Stimulated activated CD4-positive, alpha-beta T cell treated with anti-CD3 and anti-CD28 coated beads, Interleukin-1b, Interleukin-23, amount 100 ng/mL, for 1 hour (primary cell): ENCODE measurements at places on chromosomes 5 and 9.

- no peak for DNase-seq
Observed at GRCh38 chr9:118809160-118809625, 560.0 kb downstream of the BRINP1 start.

- DNase-seq: no peak
Observed at GRCh38 chr5:148725675-148726074, 71.3 kb upstream of the HTR4 start.

- DNase-seq: no peak
Observed at GRCh38 chr9:15157381-15157780, 149.6 kb downstream of the TTC39B start.

- no peak for DNase-seq
Observed at GRCh38 chr9:131174681-131175239, 49.4 kb downstream of the NUP214 start.

DNA sequence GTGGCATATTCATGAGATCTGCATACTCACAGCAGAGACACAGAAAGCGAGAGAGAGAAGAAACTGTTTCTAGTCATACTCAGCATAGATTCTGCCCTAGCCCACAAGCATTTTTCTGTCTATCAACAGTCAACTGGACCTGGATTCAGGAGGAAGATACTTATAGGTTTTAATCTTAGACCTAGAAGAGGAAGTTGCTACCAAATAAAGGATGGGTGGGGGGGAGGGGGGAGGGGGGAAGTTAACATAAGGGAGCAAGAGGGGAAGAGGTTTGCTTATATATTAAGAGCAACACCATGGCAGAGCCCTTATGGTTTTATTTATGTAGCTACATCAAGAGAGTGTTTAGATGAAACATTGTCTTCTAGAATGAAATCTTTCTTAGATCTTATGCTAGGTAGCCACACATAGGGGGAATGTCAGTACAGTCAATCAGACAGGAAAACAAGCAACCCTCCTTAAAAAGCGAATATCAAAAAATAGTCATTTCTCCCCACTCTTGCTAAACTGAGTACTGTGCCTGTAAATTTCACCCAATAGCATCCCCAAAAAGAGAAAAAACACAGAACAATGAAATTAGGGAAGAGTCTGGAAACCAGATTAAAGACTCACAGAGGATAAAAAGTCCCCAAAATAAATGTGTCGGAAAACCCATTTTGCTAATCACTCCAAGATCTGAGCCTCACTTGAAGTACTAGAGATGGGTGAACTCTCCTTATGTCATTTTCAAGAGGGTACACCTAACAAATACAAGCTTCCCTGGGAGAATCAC lies 192.7 kb upstream of the NR4A3 start:
- DNase-seq: no peak

DNA sequence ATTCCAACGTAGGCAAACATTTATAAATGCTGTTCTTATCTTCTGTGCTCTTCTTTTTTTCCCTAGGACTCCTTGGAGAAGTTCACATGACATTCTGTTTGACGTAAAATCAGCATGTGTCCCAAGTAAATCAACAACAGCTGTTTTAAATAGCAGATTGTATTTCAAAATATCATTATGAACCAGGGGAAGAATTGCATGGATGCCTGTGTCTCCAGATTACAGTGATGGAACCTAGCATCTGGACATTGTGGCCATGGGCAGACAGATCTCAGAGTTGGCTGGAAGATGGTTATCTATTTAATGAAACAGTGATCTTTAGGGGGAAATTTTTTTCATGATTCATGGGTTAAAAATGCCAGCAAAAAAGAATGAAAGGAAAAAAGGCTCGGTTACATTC lies 222.0 kb downstream of the MAN2A1 start:
- DNase-seq: no peak

GRCh38 chr5:4229414-4230292 lies 634.0 kb downstream of the IRX1 start:
- no peak for DNase-seq

DNA sequence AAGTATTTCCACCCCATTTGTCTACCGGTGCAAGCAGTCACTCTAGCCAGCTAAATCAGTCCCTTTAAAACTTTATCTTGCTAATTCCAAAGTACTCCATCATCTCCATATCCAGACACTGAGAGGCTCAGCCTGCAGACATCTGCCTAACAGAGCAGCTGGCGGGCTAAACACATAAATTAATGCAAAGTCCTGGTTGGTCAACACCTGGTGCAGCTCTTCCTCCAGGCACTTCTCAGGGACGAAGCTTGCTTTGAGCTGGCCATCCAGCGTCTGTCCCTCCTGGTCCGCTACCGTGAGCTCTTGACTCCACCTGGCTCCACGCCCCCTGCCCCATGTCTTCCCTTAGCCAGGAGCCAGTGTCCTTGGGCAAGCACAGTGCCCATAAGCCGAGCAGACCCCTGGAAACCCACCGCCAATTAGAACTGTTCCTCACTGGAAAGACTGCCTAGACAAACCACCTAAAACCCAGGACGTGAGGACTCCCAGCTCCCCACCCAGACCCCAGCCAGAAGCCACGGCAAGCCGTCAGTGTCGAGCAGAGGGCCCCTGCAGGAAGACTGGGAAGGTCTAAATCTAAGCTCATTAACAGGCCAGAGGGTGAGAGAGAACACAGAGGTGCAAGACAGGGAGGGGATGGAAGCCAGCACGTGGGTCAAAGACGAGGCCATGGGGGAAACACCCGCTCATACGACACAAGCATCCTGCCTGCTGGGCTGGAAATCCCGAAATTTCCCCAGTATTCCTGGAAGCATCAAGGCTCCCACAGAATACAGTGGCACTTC lies 120.0 kb downstream of the COL23A1 start:
- no peak for DNase-seq

DNA sequence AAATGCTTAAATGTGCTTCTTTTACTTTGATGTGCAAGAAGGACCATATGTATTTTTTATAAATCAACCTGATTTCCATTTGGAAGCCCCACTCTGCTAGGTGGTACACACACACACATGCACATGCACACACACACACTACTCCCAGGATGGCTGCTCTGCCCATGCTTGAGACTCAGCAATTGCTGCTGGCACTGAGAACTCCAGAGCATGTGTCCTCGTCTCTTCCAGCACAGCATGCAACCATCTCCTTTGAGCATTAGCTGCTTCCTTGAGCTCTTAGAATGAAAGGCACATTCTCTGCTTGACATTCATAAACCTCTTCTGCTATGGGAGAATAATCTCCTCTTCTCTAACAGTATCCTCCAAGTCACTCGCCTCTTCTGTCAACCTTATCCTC lies 115.9 kb downstream of the FEM1C start:
- no peak for DNase-seq

DNA sequence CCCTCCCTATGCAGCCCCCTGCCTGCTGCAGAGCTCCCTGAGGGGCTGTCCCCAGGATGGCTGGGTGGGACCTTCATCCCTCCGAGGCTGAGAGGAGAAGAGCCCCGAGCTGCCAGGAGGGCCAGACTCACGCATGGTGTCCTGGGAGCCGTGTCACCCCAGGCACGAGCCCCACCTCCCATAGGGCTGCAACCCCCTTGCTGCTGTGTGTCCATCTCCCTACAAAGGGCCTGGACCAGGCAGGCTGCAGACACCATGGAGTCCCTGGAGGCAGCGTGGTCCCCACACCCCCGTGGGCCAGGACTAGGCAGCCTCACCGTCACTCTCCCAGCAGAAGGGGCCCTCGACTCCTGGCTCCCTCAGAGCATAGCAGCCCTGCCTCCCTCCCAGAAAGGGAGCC lies 11.2 kb upstream of the SEC16A start:
- DNase-seq: no peak

- DNase-seq: no peak
Observed at GRCh38 chr5:142186857-142187594, 78.4 kb downstream of the NDFIP1 start.

GRCh38 chr9:805151-805550 lies 36.3 kb upstream of the DMRT1 start:
- no peak for DNase-seq

DNA sequence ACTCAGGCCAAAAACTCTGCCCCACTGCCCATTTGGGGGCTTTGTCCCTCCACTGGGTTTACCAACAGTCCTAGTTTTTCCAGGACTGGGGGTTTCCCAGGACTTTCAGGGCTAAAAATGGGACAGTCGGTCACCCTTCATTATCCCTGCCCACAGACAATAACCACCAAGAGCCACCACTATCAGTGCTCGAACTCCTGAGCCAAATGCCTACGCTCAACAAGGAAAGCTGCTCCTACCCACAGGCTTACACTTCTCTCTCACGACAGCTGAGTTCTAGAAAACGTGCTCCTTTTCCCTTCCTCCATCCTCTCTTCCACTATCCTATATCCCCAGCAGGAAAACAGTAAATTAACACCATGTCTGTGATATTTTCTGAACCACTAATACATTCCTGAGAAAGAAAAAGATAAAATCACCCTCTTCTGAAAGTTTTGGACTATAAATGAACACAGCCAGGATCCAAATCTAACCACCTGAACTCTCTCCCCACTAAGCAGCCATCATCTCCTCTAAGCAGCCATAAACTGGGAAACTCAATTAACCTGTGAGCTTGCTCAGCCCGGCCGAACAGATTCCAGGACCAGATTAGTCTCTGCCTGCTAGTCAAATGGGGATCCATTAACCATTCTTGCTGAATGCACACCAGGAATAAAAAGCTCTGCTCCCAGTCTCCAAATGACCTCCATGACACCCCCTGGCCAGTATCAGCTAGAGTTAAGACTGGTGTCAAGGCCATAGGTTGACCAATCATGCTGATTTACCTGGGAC lies 41.8 kb downstream of the KLHL3 start:
- DNase-seq: no peak

DNA sequence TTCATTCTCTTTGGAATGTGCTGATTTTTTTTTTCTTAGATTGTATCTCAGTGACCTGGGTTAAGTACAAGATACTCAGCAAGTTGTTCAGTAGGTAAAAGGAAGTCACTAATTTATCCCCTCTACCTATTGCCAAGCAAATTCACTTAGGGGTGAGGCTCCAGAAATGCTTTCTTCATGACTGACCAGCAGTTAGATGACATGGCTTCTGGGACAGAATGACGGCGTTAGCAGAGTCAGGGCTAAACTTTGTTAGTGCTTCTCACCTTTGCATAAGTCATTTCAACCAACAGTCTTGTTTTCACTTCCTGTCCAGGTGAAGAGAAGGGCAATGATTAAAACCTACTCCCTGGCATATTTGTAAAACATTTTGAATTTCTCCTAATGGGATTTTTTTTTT lies 20.2 kb upstream of the MTAP start:
- no peak for DNase-seq

- no peak for DNase-seq
Observed at GRCh38 chr5:148993283-148993936, 69.5 kb downstream of the SH3TC2 start.

GRCh38 chr5:180209137-180209581 lies at the start of gene RASGEF1C:
TSS of gene RASGEF1C (minus strand) at chr5:180209211. CDS start at chr5:180138052, 71,159 bp downstream.
- peak; percentile 7 for DNase-seq

- DNase-seq: no peak
Observed at GRCh38 chr5:53674121-53674520, 113.7 kb downstream of the NDUFS4 start.

DNA sequence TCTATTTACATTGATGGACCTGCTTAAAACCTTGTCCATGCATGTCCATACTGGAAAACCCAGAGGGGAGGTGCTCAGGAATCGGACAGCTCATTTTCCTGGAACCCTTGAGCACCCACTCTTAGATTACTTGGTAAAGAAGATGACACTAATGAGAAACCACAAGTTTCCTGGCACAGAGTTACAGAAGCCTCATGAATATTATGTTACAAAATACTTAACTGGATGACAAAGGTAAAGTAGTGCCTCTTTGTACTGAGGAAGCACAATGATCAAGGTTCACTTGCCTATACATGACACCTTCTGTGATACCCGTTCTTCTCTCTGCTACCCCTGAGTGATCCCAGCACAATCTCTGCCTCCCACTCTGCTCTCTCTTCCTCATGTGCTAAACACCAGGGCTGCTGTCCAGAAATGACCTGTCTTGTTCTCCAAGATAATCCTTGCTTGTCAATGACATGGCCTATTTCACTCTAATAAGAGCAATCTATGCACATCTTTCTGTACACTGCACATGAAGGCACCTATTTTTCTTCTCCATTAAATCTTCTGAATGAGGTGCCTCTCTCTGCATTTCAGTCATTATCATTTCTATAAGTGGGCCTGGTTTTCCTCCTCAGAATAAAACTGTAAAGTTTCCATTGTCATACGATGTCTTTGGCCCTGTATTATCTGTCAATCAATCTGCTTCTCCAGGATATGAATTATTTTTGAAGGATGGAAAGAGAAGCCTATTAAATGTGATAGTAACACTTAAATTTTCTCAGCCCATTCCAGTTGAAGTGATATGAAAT lies 684.0 kb upstream of the ACO1 start:
- no peak for DNase-seq

DNA sequence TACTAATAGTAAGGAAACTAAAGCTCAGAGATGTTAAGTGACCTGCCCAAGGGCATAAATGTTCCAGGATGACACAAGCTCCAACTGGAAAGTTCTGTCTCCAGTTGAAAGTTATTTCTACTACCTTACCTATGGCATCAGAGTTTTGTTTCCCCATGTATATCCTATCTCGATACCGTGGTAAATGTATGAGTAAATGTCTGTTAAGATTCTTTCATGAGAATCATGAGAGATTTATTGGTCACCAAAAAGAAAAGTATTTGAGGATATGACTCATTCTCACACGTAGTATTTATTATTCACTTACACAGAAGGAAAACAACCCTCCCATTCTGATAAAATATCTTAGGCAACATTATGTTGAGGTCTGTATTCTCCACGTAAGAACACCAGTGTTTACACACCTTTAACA lies 11.1 kb upstream of the SHOC1 start:
- no peak for DNase-seq

GRCh38 chr5:94433397-94434163 lies 184.8 kb downstream of the KIAA0825 start:
- DNase-seq: no peak

- DNase-seq: no peak
Observed at GRCh38 chr5:157458835-157459234, 1.2 kb upstream of the NIPAL4 start.

- DNase-seq: no peak
Observed at GRCh38 chr9:99391937-99392594, 170.0 kb downstream of the SEC61B start.

DNA sequence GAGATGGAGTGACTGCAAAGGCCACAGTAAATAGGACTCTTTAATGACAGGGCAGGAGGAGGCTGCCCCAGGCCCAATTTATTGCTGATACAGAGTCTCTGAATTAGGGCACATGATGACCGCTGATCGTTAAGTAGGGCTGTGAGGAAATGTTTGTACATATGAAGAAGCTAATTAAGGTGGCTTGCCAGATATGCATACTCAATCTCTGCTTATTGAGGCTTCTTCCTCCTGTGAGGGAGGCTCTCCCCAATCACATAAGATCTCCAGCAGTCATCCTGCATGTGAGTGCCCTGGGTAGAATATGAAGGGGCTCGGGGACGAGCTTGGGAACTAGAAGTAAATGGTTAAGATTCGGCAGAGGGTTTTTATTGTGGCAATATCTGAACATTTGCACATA lies 8.2 kb upstream of the CD180 start:
- DNase-seq: no peak

- DNase-seq: peak; percentile 48
Observed at GRCh38 chr9:129139233-129139992, 28.2 kb downstream of the PTPA start.
